ENCODE measurements at places on chromosomes 4 and X.

DNA sequence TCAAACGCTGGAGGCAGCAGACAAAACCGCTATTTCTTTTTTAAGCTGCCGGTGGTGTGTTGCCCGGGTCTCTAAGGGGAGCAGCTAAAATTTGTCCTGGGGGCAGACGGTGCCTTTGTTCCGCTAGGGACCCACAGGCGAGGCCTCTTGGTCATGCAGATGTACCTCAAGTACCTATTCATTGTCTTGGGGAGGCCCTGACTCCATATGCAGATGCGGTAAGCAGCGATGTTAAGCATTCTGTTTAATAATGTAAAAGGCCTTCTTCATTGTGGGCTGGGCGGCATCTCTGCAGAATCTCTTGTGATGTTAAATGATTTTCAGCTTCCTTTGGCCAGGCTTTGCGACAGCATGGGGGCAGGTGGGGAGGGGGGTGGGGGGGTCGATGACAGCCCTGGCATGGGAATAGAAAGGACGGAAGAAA is 98.9 kb upstream of the PJA1 start:
- DNase-seq = no peak

- no peak for DNase-seq
Measured at GRCh38 chr4:109010521-109010920, 247.7 kb upstream of the ETNPPL start.

- no peak for DNase-seq
Measured at GRCh38 chr4:44760142-44760898, 34.0 kb upstream of the GNPDA2 start.

GRCh38 chr4:16123356-16124084 is 39.7 kb upstream of the PROM1 start:
- no peak for DNase-seq

- DNase-seq = no peak
Measured at GRCh38 chr4:151325111-151325948, at the start of gene SH3D19. Gene SH3D19 (minus strand): TSS chr4:151325605. CDS start chr4:151325352, 253 bp downstream.

Data from CD4-positive, alpha-beta T cell treated with Interleukin-17A for 4 hours (primary cell).